Activated CD4-positive, alpha-beta memory T cell treated with anti-CD3 and anti-CD28 coated beads, Interleukin-2, amount 10 ng/mL, durations not matched to agents 7 days and 5 days (primary cell): ENCODE measurements at places on chromosomes 1 and 21. TPM values are rescaled to one million over a fixed set of nuclear protein-coding genes. Genes with fewer than 3 reads are reported as not detected.

Gene ADGRB2
- 0.81 TPM for total RNA-seq

Gene SPRR2E
- not detected for total RNA-seq

- DNase-seq, result no peak
Observed at GRCh38 chr1:215407575-215407974, 159.5 kb upstream of the KCTD3 start.

DNA sequence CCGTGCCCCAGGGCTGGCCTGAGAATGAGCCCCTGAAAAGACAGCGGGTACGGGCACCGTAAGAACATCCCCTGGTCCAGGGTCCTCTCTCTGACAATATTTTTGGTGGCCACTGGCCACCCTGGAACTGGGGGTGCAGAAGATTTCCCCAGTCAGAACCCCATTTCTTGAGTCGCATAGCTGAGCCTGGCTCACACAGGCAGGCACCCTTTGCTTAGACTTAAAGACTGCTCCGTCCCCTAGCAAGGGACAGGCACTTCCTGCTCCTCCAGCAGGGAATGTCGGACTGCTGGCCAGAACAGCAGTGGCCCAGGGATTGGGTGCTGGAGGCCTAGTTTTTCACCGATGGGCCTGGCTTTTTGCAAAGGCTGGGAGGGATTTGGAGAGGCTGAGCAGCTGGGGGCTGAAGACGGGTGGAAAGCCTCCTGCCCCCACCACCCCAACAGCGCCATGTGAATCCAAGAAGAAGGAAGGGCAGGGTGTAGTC is 4.3 kb downstream of the OLIG2 start:
- DNase-seq, result no peak

DNA sequence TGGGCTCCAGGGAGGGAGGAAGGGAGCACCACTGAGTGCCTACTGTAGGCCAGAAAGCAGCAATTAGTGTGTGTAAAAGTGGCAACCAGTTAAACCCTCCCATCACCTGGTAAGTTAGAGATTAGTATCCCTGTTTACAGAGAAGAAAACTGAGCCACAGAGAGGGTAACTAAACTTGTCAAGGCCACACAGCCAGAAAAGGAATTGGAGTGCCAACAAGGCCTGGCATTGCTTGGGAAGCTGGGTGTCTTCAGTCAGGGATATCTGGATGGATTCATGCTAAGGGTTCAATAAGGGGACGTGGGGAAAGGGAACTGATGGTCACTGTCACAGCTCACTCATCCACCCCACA is 23.6 kb upstream of the ADGRB2 start:
- no peak for DNase-seq

- DNase-seq, result no peak
Observed at GRCh38 chr1:93827633-93828366, 51.2 kb downstream of the DNTTIP2 start.

Gene FMOD
- total RNA-seq, result 0.45 TPM

DNA sequence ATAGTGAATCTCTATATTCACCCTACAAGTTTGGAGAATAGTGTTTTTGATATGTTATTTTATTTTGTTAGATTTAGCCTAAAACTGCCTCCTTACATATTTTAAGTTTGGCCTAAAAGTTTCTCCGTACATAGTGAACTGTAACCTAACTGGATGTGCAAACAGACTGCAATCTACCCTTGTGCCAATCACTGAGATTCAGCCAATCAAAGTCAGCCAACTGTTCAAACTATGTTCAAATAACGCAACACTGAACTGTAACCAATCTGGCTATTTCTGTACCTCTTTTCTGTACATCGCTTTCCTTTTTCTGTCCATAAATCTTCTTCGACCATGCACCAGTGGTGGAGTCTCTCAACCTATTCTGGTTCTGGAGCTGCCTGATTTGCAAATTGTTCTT is 11.8 kb upstream of the DMRTB1 start:
- DNase-seq, result no peak

Gene RNU1-2
- total RNA-seq, result 1,570 TPM

DNA sequence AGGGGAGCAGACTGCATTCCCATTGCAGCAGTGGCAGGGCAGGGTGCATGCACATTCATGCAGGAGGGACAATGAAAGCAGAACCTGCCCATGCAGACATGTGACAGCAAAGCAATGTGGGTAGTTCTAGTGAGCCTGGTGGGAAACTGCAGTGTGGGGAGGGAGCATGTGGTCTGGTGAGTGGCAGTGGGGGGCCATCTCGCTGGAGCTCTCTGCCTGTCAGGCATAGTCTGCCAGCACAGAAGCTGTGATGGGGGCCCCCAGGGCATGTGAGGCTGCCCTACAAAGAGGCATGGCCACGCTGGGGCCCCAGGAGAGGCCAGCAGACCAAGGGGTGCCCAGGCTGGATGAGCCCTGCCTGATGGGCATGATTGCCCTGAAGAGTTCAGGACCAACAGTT is 579.7 kb downstream of the PTPRC start:
- no peak for DNase-seq

DNA sequence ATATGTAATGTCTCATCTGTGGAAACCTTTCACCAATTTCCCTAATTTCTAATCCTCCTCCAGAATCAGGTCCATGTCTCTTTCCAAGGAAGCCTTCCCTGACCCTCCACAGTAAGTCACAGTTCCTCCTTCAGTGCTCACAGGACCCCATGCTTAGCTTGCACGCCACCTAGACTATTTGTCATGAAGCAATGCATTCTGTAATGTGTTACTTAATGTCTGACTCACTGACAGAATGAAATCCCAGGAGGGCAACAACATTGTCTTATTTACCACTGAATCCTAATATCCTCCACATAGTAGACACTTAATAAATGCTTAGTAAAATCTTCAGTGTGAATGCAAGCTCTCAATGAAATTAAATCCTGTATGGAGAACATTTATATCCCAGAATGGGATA is 245.9 kb upstream of the PLD5 start:
- DNase-seq, result no peak

Gene PTBP2
- 11.6 TPM for total RNA-seq

- DNase-seq, result no peak
Observed at GRCh38 chr1:19769211-19769932, 30.3 kb downstream of the TMCO4 start.

Gene WNT9A
- 1.5 TPM for total RNA-seq

- no peak for DNase-seq
Observed at GRCh38 chr1:88990426-88990825, 2.0 kb downstream of the KYAT3 start.

DNA sequence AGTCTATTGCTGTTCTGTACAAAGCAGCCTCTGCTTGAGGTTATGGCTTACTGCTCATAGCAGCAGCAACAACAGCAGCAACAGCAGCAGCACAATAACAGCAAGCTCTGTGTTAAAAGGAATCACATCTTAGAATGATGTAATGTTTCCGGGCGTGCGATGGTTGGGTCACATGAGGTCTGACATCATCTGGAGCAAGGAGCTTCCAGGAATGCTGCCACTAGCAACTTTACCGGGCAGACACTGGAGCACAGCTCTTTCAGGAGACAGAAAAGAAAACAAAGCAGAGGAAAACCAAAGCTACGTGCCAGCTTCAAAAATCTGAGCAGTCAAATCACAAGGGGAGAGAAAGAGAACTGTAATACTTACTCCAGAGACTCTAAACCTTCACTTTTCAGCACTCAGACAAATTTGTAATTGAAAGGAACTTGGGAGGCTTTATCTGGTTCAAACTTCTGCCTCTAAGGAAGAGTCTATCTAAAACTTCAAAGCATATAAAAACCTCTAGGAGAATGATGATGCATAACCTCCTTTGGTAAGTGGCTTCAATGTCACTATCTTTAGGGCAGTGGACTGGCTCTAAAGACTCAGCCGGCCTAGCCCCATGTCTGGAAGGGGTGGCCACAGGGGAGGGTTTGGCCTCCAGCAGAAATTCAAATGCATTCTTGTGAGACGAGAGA is 28.3 kb upstream of the RAB3GAP2 start:
- DNase-seq, result no peak

Gene PGLYRP4
- not detected for total RNA-seq

DNA sequence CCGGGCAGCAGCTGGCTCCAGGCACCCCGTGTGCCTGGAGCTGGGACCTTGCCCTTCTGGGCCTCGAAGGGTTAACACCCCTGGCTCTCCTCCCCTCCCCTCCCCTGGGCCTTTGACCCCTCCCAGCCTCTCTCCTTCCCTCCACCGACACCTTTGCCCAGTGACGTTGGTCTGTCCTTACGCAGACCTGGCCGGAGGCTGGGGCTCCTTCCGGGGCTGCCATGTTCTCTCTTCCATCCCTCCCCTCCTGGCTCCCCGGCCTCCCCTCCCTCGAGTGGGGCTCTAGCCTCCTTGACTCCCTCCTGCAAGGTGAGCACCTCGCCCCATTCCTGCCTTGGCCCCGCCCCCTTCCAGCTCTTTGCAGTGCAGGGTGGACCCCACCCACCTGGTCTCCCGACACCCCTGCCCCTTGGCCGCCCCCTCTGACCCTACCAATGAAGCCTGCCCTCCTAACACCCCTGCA is at the start of gene TMEM82:
Gene TMEM82 (plus strand): TSS at position 161 of the 463 bp plus-strand sequence. CDS start 61 bp downstream, at position 222.
- DNase-seq, result no peak
